Motor neuron (in vitro differentiated cells): ENCODE measurements at places on chromosomes 4 and X.

DNA sequence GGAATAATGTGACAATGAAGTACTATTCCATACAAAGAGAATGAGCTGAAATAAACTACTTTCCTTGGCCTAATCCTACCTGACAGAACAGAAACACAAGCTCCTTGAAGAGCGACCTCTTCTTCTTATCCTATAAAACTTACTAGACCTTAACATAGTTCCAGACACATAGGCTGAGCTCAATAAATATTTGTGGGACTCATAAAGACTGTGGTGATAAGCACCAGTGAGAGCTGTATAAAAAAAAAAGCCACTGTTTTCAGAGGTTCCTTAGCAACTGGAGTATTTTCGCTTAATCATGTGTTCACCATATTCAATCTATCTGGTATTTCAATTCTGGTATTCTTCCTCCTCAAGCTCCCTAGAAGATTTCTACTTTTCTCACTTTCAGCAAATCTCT is 1129.6 kb downstream of the STPG2 start:
- ATAC-seq: peak; percentile 26

- ATAC-seq: peak; percentile 77
These were observed 25.9 kb downstream of the HOPX start for GRCh38 chr4:56655209-56655626.

DNA sequence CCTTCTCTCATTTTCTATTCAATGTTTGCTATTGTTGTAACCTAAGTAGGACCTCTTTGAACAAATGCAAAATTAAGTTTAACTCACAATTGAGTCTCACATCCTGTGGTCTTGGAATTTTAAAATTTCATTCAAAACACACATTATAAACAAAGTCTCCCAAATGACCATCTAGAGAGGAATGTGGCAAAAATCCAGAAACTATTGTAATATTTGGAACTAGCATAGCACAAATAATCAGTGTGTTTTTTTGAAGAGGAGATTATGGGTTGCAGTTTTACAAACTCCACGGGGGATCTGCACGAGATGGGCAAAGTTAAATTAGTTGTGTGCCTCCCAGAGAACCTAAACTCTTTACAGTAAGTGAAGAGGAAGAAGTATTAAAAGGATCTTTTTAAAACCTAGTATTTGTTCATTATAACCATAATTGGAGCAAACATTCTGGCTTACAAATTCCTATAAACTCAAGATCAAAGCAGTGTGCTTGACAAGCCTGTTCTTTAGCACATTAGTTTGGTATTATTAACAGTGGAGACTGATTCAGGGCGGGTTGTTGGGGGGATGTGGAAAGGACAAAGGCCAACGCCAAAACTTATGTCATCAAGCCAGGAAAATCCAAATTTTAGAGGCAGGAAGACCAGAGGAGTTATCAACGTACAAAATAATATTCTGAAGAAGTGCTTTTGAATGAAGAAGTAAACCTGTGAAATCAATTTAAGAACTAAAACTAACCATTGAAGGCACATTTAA is 22.4 kb upstream of the RBPJ start:
- no peak for ATAC-seq

- peak; percentile 48 for ATAC-seq
These were observed 337.3 kb upstream of the HS3ST1 start for GRCh38 chr4:11765849-11766453.

GRCh38 chrX:86171366-86171765 is 23.1 kb downstream of the DACH2 start:
- no peak for ATAC-seq

GRCh38 chr4:144658903-144659302 is 12.9 kb downstream of the HHIP start:
- ATAC-seq: no peak

- no peak for ATAC-seq
These were observed 90.1 kb downstream of the RELL1 start for GRCh38 chr4:37595875-37596680.

GRCh38 chrX:94722578-94722977 is 1048.6 kb downstream of the FAM133A start:
- no peak for ATAC-seq

- ATAC-seq: peak; percentile 79
These were observed 108.9 kb downstream of the SYNPO2 start for GRCh38 chr4:118997601-118998000.

DNA sequence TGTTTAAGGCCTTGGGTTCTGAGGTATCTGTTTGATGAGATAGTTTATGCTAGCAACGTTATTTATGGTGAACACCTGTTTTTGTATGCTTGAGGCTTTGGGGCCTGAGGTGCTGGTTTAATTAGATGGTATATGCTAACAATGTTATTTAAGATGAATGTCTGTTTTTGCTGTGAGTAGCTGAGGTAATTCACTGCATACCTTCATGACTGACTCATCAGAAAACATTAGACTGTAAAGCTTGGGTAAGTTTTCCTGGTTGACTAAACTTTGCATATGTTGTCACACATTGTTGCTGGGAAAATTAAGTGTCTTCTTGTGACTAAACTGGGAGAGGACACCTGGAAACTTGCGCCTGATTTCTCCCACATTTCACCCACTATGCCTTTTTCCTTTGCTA is 1026.6 kb downstream of the RAPGEF2 start:
- ATAC-seq: no peak

DNA sequence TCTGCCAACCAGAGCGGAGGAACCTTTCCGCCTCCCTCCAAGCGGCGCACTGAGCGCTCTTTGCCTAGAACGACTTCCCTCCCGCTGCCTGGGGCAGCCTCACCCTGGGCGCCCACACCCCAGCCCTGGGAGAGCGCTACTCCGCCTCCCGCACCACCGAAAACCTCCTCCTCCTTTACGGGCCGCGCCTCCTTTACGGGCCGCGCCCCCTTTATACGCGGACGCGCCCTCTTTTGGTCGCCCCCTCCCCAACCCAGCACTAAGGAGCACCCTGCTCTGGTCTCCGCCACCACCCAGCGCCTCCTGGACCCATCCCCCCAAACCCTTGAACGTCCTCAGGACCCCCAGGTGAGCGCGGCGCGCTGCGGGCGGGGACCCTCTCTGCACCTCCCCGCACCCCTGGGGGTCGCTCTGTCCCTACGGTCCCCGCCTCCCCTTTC is 586 bp upstream of the NSG1 start:
- peak; percentile 64 for ATAC-seq

DNA sequence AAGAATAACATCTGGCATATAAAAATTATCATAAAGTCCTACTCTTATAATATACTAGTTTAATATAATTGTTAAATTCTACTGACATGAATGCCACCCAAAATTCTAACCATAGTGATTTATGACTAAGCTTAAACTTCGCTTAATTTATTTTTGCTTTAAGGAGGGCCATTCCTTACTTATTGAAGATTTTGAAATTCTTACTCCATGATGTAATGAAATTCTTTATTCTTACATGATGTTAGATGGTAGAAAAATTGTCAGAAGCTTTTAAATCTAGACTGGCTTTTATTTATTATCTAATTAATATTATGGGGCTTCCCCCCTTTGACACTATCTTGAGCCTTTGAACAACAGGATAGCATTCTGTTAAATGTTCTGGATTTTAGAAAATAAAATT is 19.5 kb upstream of the SUPT20HL2 start:
- ATAC-seq: no peak

GRCh38 chr4:138114434-138114833 is 127.7 kb downstream of the SLC7A11 start:
- no peak for ATAC-seq

DNA sequence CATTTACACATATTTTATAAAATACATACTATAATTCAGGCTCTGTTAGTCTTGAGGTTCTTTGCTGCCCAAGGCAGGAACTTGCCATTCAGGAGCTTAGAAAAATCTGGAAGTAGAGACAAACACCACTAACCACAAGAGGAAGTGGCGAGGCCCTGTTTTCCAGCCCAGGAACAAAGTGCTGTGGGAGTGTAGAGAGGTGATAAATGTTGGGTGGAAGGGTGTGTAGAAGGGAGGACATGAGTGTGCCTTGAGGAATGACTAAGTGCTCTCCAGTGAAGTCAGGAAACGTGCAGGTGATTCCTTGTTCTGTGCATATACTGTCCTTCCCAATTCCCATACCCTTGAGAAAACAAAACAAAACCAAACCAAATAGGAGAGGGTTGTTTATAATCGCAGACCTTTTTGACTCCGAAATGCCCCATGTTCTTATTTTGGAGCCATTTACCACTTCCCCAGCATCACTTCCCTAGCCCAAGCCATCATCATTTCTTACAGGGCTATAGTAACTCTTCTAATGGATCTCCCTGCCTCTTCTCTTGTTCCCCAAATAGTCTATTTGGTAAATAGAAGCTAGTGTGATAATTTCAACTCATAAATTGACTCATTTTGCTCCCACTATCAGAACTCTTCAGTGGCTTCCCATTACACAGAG is 83.2 kb downstream of the GPAT3 start:
- no peak for ATAC-seq

DNA sequence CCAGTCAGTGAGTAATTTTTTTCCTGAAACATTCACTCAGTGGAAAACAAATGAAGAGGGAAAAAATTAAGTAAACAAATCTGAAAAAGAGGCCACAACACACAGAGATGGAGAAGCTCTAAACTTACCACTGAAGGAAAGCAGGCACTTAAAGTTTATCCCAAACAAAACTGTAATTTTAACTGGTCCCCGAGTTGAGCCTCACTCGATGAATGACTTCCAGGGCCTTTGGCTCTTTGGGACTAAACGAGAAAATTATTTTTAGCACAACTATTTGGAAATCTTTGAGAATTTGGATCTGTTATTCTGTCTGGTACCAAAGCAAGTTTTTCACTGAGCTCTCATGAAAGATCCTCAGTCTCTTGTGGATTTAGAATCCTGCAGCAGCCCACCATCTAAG is at the start of gene C1QTNF7:
TSS of gene C1QTNF7 (plus strand) at position 333 of the 400 bp plus-strand sequence. CDS start 7,711 bp downstream, outside the sequence.
- no peak for ATAC-seq
